ENCODE measurements at places on chromosomes 7 and 10. TPM values are rescaled to one million over a fixed set of nuclear protein-coding genes. Genes with fewer than 3 reads are reported as not detected.

DNA sequence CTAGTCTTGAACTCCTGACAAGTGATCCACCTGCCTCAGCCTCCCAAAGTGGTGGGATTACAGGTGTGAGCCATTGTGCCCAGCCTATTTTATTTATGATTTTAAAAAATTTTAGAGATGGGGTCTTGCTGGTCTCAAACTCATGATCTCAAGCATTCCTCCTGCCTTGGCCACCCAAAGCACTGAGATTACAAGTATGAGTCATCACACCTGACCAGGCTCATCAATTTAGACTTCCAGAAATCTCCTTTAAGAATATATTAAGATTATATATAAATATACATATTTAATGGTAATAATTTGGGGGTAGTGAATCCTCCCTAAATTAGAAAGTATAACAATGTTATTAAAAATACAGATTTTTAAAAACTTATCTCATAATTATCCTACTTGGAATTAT, 29.1 kb downstream of the LAMB1 start:
- 0 out of 2 replicates have a peak, but pooled peaks cover 5% of the 10 kb centered on the region for H3K36me3 ChIP-seq
- no peaks in the 10 kb centered on the region for H3K4me1 ChIP-seq
- H3K27ac ChIP-seq: no peak overlapping the region
- DNase-seq: no peak
- H3K27me3 ChIP-seq: no peaks in the 10 kb centered on the region
- no peak overlapping the region for H3K4me3 ChIP-seq

The AGFG2 gene
- total RNA-seq: 14.0 TPM

The GNGT1 gene
- 0.91 TPM for total RNA-seq

The ATOH7 gene
- total RNA-seq: not detected

The ADRB1 gene
- total RNA-seq: 0.89 TPM

- no peaks in the 10 kb centered on the region for H3K27me3 ChIP-seq
- no peaks in the 10 kb centered on the region for H3K4me1 ChIP-seq
- H3K27ac ChIP-seq: no peak overlapping the region
Observed at GRCh38 chr10:109379186-109379585, 544.1 kb downstream of the XPNPEP1 start.

GRCh38 chr10:55668326-55668922, 692.6 kb downstream of the ZWINT start:
- no peaks in the 10 kb centered on the region for H3K4me1 ChIP-seq
- H3K27me3 ChIP-seq: no peaks in the 10 kb centered on the region
- no peak overlapping the region for H3K4me3 ChIP-seq
- no peak overlapping the region for H3K27ac ChIP-seq
- H3K36me3 ChIP-seq: no peaks in the 10 kb centered on the region

- no peak overlapping the region for H3K4me3 ChIP-seq
- no peaks in the 10 kb centered on the region for H3K27me3 ChIP-seq
- H3K4me1 ChIP-seq: no peaks in the 10 kb centered on the region
Observed at GRCh38 chr7:151834271-151835035, 42.5 kb downstream of the PRKAG2 start.

The ACTL6B gene
- total RNA-seq: not detected

The GCK gene
- total RNA-seq: 0.34 TPM
